ENCODE measurements at places on chromosomes 6 and 20.

DNA sequence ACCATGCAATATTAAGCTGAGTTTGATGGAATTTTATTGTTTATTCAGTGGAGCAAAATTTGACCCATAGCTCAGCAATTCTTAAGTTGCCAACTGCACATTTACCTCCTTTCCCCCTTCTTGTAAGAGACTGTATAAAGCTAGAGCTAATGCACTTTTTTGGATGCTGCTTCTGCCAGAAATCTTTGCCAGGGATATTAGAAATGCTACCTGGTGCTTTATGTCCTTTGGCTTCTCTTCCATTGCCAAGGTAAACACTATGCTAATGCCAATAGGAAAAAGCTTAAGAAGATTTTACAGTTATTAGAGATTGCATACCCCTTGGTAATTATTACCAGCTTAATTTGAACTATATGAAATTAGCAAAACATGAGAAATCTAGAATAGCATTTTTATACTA is 79.0 kb upstream of the OGFRL1 start:
- no peak for DNase-seq

DNA sequence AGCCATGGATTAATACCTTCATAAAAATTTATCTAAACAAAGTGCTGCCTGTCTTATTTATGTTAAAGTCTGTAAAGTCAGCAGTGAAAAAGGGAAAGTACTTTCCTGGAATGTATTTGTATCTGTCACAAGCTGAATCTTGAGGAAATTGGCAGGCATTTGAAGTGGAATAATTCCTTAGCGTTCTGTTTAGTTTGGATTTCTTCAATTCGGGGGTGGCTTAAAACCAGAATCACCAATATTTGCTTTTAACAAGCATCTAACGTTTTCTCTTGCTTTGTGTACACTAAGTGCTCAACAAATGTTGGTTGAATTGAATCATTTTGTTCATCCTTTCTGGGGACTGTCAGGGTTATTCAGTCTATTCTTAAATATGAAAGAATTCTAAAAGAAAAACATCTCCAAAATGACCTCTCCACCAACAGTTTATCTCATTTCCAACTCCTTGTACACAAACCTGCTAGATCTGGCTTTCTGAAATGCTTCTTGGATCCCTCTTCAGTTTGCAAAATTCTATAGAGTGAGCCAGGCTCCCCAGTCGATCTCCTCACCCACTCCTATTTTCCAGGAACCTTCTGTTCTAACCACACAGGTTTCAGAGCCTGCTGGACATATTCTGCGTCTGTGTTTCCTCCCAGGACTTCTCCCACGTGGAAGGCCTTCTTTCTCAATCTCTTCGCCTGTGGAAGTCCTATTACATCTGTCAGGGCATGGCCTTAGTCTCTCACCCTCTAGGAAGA is 2.0 kb upstream of the NPEPL1 start:
- DNase-seq, result no peak

- no peak for DNase-seq
Measured at GRCh38 chr6:14231501-14232280, 114.1 kb downstream of the CD83 start.

- no peak for DNase-seq
Measured at GRCh38 chr6:136968837-136969236, 46.7 kb downstream of the SLC35D3 start.

DNA sequence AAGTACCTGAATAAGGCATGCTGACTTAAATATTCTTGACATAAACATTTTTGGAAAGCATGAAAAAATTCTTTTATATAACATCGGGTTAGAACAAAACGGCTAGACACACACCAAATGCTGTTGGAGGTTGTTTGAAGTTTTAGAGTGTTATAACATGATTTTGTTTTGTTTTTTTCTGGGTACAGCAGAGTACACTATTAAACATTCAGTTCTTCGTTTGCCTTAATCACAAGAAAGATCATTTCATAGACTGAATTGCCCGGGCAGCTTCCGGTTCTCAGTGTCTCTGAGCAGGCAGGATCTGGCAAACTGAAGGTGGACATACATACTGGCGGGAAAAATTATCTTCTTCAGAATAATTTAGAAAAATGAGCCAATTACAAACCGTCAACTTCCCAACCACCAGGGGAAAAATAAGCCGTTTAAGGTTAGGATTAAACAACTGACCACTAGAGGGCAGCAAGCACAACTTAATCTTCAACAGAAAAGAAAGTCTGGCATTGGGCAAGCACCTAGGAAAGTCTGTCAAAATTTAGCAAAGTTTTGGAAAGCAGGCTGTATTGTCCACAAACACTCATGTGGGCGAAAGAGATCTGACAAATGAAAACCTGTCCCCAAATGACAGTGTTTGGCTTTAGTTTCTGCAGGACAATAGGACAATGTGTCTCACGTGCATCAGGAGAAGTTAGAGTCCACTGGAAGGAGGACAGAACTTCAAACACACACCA is 15.0 kb downstream of the ZNF217 start:
- peak; percentile 56 for DNase-seq

GRCh38 chr6:39941820-39942219 is 7.6 kb upstream of the MOCS1 start:
- DNase-seq, result no peak

- DNase-seq, result no peak
Measured at GRCh38 chr6:105138141-105138540, 41.7 kb downstream of the POPDC3 start.

DNA sequence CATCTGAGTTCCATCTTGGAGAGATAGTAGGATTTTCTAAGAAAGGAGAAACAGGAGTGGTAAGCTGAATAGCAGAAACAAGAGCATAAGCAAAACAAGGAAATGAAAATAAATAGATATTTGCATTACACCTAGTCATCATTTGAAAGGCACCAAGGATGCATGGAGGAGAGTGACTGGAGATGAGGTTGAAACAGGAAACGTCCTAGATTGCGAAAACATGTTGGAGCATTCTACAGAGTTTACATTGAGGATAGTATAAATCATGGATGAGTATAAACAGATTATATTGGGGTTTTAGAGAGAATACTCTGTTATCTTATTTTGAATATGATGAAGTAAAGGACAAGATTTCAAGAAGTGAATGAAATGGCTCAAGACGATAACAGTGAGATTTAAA is 507.3 kb downstream of the EYS start:
- DNase-seq, result no peak

Data from 8988T (cell line).